ENCODE measurements at places on chromosomes 5 and 9. TPM values are rescaled to one million over a fixed set of nuclear protein-coding genes. Genes with fewer than 3 reads are reported as not detected.

ACTBL2 gene
- total RNA-seq = 0.23 TPM

SMIM33 gene
- not detected for total RNA-seq

CAMLG gene
- 40.5 TPM for total RNA-seq

TLR4 gene
- 83.6 TPM for total RNA-seq

TCF7 gene
- 0.94 TPM for total RNA-seq

ANKRD18A gene
- not detected for total RNA-seq

HINT1 gene
- total RNA-seq = 249 TPM

PFDN1 gene
- total RNA-seq = 48.4 TPM

INSYN2B gene
- total RNA-seq = 4.0 TPM

CNTNAP3 gene
- total RNA-seq = 5.6 TPM

GCNT4 gene
- 2.7 TPM for total RNA-seq

LCN15 gene
- not detected for total RNA-seq

AHRR gene
- 7.6 TPM for total RNA-seq

LECT2 gene
- not detected for total RNA-seq

SAXO1 gene
- total RNA-seq = 0.08 TPM

DMRTA1 gene
- 0.12 TPM for total RNA-seq

NR2F1-AS1 gene
- 24.2 TPM for total RNA-seq

SLC6A19 gene
- not detected for total RNA-seq

OTULINL gene
- total RNA-seq = 0.08 TPM

Measured in smooth muscle cell of the coronary artery (primary cell).